Effector memory CD8-positive, alpha-beta T cell (primary cell): ENCODE measurements at places on chromosomes 16 and 17.

DNA sequence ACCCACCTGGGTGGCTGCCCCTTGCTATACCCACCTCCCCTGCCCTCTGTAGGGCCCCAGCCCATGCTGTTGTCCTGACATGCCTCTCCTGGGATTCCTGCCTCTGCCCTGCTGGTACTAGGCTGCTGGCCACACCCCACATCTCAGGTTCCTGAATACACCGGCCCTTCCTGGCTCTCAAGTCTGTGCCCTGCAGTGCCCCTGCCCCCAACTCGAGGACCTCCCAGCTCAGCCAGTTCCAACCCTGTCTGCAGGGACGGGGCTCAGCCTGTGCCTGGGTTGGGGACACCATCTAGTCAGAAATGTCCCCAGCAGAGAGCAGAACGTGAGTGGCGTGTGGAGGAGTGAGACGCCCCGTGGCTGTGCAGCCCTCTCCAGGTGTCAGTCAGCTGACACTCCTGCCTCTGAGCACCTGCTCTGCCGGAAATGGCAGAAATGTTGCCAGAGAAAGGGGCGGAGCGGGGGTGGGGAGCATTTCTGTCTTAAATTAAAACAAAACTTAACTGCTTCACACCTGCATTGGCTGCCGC is 28.7 kb downstream of the ACSF3 start:
- DNase-seq = peak; percentile 16

GRCh38 chr17:75476752-75477489 is 20.5 kb downstream of the TMEM94 start:
- no peak for DNase-seq

DNA sequence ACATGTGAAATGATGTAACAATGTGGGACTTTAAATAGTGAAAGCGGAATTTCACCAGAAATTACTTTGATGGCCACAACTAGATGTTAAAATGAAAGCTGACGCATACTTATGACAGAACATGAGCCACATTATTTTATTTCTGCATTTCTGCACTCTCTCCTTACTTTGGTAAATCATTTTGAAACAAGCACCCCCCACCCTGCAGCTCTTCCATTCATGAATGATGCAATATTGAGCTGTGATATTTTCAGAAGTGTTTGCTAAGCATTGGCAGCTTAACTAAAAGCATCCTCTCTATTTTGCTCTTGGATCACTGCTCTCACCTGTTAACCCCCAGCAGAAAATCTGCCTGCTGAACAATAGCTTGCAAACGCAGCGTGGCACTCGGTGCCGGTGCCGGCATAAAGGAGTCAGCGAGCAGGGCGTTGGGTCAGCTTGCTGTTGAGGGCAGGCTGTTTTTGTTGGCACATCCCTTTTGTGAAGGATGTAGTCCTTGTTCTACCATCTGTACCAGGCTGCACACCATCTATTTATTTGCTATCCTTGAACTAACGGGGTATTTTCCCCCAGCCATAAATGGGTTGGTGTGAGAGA is 30.8 kb upstream of the CBLN1 start:
- no peak for DNase-seq

DNA sequence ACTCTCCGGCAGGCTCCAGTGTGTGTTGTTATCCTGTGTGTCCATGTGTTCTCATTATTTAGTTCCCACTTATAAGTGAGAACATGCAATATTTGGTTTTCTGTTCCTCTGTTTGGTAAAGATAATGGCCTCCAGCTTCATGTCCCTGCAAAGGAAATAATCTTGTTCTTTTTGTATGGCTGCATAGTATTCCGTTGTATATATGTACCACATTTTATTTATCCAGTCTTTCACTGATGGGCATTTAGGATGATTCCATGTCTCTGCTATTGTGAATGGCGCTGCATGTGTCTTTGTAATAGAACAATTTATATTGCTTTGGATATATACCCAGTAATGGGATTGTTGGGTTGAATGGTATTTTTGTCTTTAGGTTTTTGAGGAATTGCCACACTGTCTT is 807.3 kb upstream of the CA10 start:
- no peak for DNase-seq

DNA sequence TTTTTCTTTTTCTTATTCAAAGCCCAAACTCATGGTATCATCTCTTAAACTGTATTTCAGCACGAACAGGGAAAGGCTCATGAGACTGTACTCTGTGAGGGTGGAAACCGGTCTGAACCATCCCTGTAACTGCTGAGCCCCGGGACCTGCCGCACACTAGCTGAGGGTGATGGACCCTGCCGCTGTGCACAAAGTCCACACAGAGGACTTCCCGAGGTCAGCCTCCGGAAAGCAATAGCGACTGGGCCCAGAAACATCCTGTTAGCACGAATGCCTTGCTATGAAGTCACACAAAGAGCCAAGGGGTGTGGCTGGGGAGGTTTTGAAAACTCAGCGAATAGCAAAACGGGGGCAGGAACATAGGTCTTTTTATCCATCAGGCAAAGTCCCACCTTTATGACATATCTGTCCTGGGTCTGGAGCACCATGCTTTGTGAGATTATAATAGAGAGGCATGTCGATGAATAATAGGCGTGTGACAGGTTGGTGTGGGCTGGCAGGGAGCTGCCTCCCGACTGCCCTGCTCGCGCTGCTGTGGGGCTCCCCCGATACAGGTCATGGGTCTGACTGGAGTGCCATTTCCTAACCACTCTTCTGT is 33.4 kb downstream of the CDK5R1 start:
- peak; percentile 48 for DNase-seq

DNA sequence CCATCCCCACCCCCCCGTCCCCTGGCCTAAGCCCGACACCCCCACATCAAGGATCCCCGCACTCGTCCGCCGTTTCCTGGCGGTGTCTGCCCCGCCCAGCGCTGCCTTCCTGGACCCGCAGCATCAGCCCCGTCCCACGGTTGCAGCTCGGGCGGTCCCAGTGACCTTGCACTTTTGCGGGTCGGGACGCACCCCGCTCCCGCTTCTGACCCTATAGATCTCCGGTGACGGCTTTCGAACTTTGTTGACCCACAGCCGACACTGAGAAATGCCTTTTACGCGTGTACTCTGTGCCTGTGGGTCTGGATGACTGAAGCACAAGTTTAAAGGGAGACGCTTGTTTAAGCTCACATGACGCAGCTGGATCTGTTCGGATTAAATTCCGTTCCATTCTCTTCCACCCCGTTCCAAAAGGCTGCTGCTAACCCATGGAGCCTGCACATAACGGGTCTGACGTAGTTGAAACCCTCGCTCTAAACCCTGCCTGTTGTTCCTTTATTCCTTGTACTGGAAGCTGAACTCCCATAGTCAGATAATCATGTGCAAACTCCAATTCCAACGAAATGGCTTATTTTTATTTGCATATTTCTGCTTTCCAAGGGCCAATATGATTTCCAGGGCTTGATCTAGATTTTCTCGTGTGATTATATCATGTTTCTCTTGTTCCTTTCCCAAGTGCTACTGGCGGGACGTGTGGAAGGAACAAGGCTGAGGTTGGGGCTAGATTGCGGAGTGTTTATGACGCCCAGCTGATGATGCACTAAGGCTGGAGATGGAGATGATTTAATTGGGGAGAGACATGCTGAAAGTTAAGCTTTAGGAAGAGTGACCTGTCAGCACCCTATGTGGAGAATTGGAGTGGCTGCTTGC is 834 bp downstream of the FLYWCH1 start:
- DNase-seq = no peak

GRCh38 chr16:58744497-58744896 is 10.4 kb upstream of the GOT2 start:
- no peak for DNase-seq

GRCh38 chr16:56841233-56841632 is 23.8 kb upstream of the SLC12A3 start:
- no peak for DNase-seq

DNA sequence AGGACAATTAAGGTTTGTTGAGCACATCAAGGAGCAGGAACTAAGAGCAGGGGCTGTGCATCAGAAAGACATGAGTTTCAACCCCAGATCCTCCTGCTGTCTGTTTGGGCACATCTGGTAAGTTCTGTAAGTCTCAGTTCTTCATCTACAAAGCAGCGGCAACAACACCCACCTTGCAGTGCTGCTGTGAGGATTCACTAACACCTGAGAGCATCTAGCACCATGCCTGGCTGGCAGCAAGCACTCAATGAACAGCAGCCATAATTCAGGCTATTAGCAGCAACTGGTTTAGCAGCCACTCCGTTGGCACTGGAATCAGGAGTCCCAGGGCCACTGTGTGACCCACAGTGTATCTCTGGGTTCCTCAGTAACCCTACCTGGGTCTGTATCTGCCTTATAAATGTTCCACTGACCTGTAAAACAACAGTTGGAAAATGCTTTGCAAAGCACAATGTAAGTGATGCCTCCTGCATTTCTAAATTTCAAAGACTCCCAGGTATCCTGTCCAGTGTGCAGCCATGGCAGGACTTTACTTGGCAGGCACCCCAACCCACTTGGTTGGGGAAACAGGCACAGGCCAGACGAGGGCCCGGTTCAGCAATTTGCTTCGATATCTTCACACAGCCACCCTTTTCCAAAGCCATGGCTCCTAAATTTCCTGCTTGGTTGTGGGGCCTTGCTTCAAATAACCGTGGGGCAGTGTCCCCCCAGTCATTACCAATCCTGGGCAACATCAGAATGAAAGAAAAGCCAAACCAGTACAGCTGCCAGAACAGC is 4.2 kb downstream of the ST3GAL2 start:
- no peak for DNase-seq

DNA sequence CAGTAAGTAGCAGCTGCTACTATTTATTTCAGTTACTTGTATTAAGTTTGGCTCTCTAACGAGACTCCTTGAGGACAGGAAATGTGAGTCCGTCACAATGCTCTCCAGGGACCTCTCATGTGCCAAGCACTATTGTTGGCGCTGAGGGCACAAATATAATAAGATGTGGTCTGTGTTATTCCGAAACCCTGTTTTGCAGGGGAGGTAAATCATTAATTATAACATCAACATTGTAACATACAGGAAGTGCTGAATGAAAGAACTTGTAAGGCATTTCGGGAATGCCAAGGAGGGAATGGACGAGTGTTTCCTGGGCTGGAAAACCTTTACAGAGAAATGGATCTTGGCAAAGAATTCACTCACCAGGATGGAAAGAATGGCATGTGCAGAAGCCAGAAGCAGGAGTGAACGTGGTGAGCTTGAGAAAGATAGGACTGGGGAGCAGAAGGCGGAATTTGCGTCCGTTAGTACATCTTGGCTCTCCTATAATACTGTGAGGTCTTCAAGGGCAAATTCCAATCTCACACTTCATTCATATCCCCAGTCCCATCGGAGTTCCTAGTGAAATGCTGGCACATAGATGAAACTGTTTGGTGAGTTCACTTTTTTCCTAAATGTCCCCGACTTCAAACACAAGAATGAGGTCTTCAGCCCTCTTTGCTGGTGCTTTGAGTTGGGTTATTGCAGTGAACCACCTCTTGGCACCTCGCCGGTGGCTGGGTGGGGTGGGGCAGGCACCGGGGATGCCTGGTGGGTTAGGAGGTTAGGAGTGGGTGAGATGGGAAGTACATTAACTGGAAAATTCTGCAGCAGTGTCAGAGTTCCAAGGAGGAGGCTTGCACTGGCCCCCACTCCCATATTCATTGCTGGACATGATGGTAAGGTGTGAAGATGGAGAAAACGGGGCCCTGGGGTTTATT is 11.5 kb downstream of the TAC4 start:
- DNase-seq = no peak

DNA sequence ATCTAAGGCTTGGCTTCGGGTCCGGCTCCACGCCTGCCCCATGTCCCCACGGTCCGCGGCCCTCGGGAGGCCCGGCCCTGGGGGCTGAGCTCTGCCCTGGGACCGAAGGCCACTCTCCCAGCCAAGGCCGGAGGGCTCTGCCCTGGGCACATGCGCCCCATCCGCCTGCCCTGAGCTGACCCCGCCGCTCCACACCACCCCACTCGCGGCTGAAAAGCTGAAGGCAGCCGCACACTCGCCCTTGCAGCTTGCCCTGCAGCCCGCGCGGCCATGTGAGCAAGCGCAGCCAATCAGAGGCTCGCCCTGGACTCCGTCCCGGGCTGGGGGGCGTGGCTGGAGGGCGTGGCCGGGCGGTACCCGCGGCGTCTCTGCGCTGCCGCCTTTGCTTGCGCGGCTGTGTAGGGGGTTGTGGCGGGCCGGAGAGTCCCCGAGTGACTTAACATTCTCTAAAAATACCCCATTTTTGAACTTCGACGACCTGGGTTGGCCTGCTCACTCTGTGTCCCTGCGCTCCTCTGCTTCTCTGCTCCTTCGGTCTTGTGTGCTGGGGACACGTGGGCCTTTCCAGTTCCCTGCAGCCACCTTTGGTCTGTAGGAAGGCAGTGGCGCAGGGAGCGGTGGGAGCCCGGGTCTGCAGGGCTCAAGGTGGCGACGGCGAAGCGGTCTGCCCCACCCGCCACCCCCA is 8.8 kb upstream of the MAP2K3 start:
- peak; percentile 94 for DNase-seq

DNA sequence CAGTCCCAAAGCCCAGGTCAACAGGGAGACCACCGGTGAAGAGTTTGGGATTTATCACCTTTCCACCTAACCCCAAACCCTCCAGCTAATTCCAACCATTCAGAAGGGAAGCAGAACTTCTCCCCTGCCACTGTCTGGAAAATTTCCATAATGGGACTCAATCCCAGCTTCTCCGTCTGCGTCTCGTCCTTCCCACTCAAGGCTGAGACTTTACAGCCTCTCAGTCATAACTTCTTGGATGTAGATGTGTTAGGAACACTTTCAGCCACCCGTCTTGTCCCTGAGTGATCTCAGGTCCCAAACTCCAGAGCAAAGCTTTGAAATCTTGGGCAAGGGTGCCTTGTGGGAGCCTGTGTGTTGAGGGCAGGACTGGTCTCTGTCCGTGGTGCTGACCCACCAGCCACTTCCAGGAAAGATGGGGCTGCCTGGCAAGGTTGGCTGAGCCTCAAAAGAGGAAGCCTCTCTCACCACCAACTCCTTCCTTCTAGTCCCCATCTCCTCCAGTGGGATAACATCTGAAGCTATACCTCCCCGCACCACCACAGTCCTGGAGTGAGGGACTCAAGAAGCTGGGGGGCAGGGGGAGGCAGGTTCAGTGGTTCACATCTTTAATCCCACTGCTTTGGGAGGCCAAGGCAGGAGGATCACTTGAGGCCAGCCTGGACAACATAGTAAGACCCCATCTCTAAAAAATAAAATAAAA is 9.3 kb downstream of the GAS2L2 start:
- no peak for DNase-seq

- no peak for DNase-seq
Measured at GRCh38 chr16:10045947-10046346, 136.3 kb downstream of the GRIN2A start.

GRCh38 chr16:79437764-79438751 is 162.5 kb downstream of the MAF start:
- DNase-seq = no peak

DNA sequence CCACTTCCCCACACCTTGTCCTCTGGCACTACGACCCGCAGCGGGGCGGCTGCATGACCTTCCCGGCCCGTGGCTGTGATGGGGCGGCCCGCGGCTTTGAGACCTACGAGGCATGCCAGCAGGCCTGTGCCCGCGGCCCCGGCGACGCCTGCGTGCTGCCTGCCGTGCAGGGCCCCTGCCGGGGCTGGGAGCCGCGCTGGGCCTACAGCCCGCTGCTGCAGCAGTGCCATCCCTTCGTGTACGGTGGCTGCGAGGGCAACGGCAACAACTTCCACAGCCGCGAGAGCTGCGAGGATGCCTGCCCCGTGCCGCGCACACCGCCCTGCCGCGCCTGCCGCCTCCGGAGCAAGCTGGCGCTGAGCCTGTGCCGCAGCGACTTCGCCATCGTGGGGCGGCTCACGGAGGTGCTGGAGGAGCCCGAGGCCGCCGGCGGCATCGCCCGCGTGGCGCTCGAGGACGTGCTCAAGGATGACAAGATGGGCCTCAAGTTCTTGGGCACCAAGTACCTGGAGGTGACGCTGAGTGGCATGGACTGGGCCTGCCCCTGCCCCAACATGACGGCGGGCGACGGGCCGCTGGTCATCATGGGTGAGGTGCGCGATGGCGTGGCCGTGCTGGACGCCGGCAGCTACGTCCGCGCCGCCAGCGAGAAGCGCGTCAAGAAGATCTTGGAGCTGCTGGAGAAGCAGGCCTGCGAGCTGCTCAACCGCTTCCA is 2.6 kb downstream of the METTL26 start:
- no peak for DNase-seq
